Peyer's patch (tissue), 4 donors: ENCODE measurements at places on chromosomes 2 and 18. TPM values are rescaled to one million over a fixed set of nuclear protein-coding genes. Genes with fewer than 3 reads are reported as not detected.

Gene TEX44
- total RNA-seq, result not detected

Gene TRIM54
- total RNA-seq, result not detected

Gene FOXD4L1
- total RNA-seq, result 0.40 TPM

Gene KDM3A
- total RNA-seq, result 61.9 TPM

Gene CTLA4
- 42.1 TPM for total RNA-seq

Gene CHCHD5
- 12.1 TPM for total RNA-seq

Gene RDH14
- total RNA-seq, result 18.9 TPM

Gene CHRND
- not detected for total RNA-seq

Gene MOCOS
- total RNA-seq, result 27.9 TPM

Gene PTMA
- total RNA-seq, result 316 TPM

Gene PLEKHH2
- 13.6 TPM for total RNA-seq

Gene EPB41L5
- total RNA-seq, result 42.6 TPM

Gene PIK3C3
- total RNA-seq, result 33.3 TPM

Gene SIX3
- not detected for total RNA-seq

Gene SERPINB11
- total RNA-seq, result not detected
